T-helper 1 cell (primary cell): ENCODE measurements at places on chromosomes 3 and 15.
A peak's percentile ranks its signal among the peaks of the same experiment; 100 is the strongest.

GRCh38 chr15:65209701-65210643 is 1.3 kb downstream of the CILP start:
- no peak for DNase-seq

- no peak for DNase-seq
Measured at GRCh38 chr15:31758126-31758525, 272.2 kb upstream of the CHRNA7 start.

- DNase-seq, result no peak
Measured at GRCh38 chr3:38088126-38089078, 48.5 kb downstream of the ACAA1 start.

DNA sequence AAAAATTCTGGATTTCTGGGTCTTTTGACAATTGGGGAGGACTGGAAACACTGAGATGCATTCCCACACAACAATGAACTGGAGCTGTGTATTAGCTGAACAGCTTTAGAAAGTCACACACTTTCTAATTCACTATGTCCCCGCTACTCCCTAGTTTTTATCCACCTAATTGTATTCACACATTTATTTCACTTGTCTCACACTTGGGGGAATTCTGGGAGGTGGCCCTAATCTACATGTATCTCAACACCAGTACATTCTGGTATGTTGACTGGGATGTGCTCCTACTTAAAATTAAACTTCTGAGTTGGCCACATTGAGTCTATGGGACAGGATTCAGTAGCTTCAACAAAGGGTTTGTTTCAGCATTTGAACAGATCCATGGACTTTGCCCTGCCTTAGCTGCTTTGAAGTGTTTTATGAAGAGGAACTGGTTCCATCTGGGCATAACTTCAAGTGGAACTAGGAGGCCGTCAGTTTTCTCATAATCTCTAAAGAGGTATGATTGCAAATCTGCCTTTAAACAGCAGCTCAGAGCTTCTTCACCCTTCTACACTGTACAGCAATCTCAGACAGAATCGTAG is 106.5 kb upstream of the CMC1 start:
- DNase-seq, result no peak

DNA sequence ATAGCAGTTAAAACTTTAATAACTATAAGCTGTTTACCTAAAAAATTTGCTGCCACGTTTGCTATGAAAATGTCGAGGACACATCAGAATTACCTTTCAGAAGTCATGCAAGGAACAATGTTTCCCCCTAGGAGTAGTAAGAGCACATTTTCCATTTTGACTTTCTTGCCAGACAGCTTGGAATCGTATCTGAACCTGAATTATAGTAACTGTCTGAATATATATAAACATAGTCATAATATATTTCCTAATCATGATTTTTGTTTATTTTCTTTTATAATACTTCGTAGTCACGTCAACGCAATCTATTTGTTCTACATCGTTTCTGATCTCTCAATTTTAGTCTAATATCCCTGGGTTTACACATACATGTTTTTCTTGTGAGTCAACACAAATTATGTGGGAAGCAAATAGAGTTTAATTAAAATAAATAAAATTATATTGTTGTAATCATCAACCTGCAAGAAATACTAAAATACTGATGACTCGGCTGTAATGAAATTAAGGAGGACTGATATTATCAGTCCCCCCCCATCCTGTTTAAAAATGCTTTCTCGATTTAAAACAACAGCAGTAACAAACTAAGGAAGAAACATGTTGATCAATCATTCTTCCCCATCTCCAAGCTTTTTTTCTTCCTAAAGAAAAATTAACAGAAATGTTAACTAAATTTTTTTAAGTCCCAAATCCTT is 78.4 kb downstream of the MME start:
- DNase-seq, result no peak

- DNase-seq, result no peak
Measured at GRCh38 chr15:93027413-93027812, 61.6 kb downstream of the RGMA start.

DNA sequence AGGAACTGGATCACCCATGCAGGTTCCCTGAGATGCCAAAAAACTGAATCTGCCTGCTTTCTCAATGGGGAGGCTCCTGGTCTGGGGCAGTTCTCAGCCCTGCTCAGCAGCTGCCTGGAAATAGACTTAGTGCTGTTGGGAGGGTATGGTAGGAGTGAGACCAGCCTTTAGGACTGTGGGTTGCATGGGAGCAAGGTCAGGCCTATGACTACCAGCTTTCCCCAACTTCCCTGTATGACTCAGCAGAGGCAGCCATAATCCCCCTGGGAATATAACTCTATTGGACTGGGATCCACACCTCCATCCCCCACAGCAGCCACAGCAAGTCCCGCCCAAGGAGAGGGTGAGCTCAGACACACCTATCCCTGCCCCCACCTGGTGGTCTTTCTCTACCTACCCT is 87.0 kb downstream of the CFAP44 start:
- no peak for DNase-seq

DNA sequence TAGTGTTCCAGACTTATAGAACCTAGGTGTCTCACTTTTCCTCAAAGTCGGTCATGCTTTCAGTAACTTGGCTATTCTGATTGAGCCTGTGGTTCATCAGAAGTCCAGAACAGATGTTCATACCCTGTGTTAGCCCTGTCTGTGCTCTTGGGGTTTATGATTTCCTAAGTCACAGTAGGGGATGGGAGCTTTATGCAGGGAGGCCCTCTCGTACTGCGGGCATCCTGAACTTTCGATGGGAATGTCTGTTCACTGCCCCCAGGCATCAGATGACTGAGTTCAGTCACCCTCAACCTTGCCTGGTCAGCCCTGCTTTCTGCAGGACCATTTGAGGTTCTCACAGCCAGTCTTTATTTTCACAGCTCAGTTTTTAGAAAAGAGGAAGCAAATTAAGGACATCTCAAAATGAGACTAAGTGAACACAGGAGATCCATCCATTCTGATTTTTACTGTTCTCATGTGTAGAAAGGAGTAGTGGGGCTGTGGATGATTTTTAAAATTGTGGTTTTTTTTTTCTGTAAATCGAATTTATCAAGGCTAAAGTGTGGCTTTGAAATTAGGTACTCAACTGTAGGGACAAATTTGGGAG is 71.3 kb downstream of the CMTM8 start:
- DNase-seq, result no peak

GRCh38 chr15:71083349-71083748 is 31.9 kb upstream of the THSD4 start:
- no peak for DNase-seq

GRCh38 chr3:112799946-112800345 is 46.7 kb downstream of the CD200R1L start:
- no peak for DNase-seq

GRCh38 chr3:123638936-123639689 is 54.3 kb upstream of the HACD2 start:
- DNase-seq, result no peak

DNA sequence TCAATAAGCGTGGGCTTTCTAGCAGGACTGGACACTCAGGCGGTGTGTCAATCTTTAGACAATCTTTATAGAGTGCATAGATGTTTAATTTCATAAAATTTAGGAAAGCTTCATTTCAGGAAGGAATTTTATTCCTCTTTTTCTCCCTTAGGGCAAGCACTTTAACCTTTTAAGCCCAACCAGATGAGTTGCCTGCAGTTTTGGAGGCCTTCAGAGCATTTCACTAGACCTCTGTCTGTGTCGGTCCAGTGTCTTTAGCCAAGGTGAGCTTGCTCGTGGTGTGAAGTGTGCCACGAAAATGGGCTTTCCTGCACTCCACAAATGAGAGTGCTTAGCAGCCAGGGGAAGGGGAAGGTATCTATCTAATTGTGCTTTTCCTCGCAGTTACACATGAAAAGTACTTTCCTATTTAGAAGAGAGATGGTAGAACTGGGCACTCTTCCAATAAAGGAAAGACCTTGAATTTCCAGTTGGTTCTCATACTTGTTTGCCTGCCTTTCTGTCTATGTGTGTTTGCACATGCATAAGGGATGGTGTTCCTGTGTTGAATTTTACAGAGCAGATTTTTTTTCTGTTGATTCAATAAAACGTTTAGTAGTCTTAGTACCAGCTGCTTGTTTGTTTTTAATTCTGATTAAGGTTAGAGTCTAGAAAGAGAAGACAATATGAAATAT is 53.6 kb downstream of the FEZF2 start:
- DNase-seq, result no peak

DNA sequence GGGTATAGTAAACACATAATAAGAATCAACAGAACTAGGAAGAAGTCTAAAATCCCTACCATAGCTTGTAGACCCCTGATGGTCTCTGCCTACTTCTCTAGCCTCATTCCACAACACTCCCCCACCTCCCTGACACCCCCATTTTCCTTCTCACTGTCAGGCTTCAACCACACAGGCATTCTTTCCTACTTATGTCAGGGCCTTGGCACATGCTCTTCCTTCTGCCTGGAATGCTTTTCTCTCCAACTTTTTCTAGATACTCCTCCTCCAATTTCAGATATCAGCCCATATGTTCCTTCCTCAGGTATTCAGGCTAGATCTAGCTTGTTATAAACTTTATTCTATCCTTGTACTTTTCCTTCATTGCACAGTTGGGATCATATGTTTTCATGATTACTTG is 106.0 kb upstream of the MRPL3 start:
- no peak for DNase-seq

- DNase-seq, result no peak
Measured at GRCh38 chr3:134312072-134312872, 61.6 kb upstream of the RYK start.

DNA sequence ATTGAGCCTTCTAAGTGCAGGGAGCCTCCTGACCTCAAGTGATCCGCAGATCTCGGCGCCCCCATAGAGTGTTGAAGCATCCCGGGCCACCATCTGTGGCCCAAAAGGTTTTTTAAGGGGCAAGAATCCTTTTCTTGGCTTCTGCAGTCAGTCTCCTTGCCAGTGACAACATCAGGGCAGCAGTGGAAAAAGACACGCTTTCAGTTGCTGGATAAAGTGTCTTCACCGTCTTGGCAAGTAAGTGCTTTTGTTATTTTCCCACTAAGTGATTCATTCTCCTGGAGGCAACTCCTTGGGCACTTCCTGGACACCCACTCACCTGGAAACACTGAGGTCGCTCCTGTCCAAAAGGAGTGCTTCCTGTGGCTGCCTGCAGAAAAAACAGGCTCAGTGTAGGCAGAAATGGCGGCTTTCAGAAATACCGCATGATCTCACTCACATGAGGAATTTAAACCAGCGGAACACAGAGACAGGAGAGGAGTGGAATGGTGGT is 71.7 kb upstream of the ABHD2 start:
- DNase-seq, result no peak

- no peak for DNase-seq
Measured at GRCh38 chr3:195197765-195198425, 73.1 kb downstream of the XXYLT1 start.

GRCh38 chr3:133963657-133964396 is 65.9 kb downstream of the SLCO2A1 start:
- no peak for DNase-seq

- no peak for DNase-seq
Measured at GRCh38 chr3:130960139-130960795, 66.4 kb downstream of the ASTE1 start.

DNA sequence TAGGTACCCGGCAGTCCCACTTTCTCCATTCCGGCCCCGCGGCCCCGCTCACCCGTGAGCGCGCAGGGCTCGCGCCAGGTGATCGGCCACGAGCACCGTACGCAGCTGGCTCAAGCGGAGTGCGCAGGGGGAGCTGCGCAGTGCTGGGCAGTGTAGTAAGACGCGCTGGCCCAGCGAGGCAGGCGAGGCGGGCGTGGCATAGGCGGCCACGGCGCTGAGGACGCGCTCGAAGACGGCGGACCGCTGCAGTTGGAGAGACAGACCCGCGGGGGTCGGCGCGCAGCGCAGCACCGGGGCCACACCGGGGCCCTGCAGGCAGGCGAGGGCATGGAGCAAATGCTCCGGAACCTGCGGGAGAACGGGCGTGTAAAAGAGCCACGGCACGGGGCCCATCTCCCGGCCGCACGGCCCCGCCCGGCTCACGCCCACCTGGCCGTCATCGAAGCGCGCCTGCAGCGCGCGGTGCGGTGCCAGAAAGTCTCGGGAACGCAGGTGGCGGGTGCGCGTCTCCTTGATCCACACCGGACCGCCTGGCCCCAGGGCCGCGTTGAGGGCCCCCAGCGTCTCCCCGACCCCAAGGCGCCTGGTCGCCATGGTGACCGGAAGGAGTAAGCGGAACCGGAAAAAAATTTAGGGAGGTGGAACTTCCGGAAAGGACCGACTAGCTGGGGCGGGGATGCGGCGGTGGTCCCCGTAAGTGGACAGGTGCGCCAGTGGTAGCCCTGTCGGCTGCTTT is at the start of gene DALRD3:
TSS of gene DALRD3 (minus strand) at position 610 of the 736 bp plus-strand sequence. CDS start at position 594, 16 bp downstream.
- peak; percentile 52 for DNase-seq

GRCh38 chr3:32414522-32415202 is 23.0 kb downstream of the CMTM7 start:
- DNase-seq, result no peak

GRCh38 chr3:107258300-107258699 is 118.9 kb upstream of the CCDC54 start:
- DNase-seq, result no peak

DNA sequence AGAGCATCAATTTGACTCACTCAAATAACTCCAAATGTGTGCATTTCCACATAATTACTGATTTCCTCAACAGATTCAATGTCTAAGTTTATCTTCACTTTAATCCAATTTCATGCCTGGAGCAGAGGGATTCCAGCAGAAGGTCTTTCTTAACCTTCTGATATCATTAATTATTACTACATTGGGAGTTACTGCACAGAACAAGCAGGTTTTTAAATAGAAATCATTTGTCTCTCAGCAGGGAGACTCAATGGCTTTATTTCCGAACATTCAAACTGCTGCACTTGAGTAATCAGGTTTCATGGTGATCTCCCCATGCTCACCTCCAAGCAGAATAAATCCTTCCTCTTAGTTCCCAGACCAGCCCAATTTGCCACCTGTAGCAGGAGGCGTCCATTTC is 264.8 kb upstream of the IGF1R start:
- no peak for DNase-seq

- DNase-seq, result no peak
Measured at GRCh38 chr3:43906849-43907507, 216.2 kb downstream of the ABHD5 start.

GRCh38 chr3:105856605-105857004 is 12.2 kb downstream of the CBLB start:
- no peak for DNase-seq

DNA sequence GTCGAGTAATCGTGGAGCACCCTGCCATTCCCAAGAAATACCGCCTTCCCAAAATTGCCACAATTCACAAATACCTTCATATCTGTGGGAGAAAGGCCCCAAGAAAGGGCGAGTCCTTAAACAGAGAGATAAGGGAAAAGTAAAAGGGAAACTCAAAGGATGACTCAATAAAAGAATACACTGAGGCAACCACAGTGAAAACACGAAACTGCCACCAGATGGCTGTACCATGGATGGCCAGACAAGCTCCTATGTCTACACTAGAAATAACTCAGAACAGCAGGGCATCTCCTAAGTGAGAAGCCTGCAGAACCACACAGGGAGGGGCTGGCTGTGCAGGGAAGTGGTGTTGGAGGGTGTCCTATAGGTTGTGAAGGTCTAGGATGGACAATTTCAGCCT is 25.0 kb downstream of the SRGAP3 start:
- DNase-seq, result no peak

GRCh38 chr3:24513463-24513862 is 18.8 kb upstream of the THRB start:
- no peak for DNase-seq

- no peak for DNase-seq
Measured at GRCh38 chr15:88331291-88331690, 74.8 kb upstream of the NTRK3 start.

- no peak for DNase-seq
Measured at GRCh38 chr3:20527368-20527767, 341.4 kb upstream of the SGO1 start.
